ENCODE measurements at places on chromosomes 4 and X.

DNA sequence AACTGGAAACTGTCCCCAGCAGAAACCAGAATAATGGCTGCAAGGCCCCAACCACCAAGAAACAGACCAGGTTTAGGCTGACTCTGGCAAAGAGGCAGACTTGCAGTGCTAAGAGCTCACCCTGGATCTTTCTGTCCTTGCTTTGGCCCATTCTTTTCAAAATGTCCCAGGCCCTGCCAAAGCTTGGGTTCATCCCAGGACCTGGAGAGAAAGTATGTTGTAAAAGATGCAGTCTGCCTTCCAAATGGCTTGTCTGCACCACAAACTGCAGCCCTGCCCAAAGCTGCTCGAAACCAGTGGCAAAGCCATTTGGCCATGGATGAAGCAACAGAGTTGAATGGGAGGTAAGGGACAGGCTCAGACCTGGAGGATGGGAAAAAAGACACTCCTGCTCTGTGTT, 38.0 kb upstream of the LNX1 start:
- no peak for DNase-seq

DNA sequence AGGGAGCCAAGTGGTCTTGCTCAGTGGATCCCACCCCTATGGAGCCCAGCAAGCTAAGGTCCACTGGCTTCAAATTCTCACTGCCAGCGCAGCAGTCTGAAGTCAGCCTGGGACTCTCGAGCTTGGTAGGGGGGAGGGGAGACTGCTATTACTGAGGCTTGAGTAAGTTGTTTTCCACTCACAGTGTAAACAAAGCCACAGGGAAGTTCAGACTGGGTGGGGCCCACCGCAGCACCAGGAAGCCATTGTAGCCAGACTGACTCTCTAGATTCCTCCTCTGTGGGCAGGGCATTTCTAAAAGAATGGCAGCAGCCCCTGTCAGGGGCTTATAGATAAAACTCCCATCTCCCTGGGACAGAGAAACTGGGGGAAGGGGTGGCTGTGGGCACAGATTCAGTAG, 721.0 kb upstream of the NDST4 start:
- no peak for DNase-seq

- no peak for DNase-seq
These were observed 95.8 kb upstream of the EGFL6 start for GRCh38 chrX:13473442-13474163.

GRCh38 chr4:101294597-101294996, 52.7 kb downstream of the PPP3CA start:
- no peak for DNase-seq

- DNase-seq, result no peak
These were observed 4.2 kb downstream of the LETM1 start for GRCh38 chr4:1851575-1852410.

GRCh38 chr4:112075129-112075753, 70.0 kb upstream of the FAM241A start:
- no peak for DNase-seq

DNA sequence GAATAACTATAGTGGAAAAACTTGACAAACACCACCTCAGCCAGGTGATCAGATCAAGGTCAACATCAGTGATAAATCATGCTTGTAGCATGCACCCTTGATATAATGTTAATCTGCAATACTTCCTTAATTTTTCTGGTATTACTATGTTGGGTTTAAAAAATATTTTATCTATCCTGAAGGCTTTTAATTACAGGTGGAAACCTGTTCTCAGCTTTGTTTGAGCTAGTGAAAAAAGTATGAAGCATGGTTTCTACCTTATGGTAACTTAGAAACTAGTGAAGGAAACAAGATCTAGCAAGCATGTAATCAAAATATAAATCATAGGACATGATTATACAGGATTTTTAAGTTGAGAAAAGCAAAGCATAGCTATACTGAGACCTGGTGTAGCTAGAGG, 26.6 kb downstream of the MAOA start:
- DNase-seq, result no peak

DNA sequence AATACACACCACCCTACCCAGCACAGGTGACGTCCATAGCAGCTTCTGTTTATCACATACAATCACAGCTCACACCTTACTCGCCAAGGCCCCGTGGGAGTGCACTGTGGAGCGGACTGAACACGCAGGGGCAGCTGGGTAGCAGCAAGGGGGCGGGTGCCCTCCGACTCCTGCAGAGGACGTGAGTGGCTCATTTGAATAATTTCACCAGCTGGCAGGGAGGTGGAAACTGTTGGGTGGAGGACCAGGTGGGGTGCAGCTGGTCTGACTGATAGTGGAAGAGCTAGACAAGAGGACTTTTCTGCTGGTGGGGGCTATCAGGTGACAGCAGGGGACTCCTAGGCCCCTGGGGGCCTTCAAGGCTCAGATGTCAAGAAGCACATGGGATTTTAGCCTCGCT, 16.3 kb downstream of the MAN2B2 start:
- DNase-seq, result no peak

DNA sequence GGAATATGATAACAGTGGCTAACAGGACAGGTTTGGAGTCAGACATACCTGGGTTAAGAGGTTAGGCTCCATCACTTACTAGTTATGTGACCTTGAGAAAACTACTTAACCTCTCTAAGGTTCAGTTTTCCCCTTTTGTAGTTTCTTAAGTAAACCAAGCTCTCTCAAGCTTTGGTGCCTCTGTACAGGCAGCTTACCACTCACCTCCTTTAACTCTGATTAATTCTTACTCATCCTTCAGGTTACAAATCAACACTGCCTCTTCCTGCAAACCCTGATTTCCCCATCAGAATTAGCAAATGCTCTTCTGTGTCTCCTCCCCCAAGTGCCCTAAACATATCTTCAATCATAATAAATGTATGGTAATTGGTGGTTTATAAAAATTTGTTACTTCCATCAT, 3.5 kb upstream of the SERTM2 start:
- DNase-seq, result no peak

DNA sequence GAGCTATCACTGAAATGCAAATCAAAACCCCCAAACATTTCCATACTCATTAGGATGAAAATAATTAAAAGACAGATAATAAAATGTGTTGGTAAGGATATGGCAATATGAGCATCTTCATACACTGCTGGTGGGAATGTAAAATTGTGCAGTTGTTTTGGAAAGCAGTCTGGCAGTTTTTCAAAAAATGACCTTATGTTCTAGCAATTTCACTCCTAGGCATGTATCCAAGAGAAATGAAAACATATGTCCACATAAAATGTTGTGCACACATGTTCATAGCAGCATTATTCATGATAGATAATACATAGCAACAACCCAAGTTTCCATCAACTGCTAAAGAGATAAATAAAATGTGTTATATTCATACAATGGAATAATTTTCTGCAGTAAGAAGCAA, 14.8 kb upstream of the GPRASP2 start:
- DNase-seq, result no peak

DNA sequence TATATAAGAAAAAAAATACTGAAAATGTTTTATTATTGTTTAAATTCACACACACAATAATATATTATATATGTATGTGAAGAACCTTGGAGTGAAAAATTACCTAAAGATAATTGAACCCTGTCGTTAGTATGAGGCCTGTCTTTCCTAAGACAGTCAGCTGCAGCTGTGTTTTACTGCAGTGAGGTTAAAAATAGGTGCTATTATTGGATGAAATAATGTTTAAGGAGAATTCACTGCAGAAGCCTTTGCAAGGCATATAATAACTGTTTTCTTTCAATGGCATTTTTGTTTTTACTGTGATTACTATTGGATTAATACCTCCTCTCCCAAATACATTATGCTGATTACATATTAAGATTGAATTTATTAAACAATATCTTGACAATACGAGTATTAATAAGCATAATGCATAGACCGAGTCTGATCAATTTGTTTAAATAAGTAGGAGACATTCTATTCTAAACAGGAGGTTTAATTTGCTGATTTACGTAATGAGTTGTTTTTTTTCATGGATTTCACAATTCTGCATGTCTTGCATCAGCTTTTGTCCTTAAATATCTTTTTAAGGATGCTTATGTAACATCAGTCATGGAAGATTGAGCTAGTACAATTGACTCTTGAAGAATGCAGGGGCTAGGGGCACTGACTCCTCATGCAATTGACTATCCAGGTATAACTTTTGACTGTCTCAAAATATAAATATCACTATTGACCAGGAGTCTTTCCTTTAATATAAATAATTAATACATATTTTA, 1181.1 kb upstream of the PCDH7 start:
- no peak for DNase-seq

DNA sequence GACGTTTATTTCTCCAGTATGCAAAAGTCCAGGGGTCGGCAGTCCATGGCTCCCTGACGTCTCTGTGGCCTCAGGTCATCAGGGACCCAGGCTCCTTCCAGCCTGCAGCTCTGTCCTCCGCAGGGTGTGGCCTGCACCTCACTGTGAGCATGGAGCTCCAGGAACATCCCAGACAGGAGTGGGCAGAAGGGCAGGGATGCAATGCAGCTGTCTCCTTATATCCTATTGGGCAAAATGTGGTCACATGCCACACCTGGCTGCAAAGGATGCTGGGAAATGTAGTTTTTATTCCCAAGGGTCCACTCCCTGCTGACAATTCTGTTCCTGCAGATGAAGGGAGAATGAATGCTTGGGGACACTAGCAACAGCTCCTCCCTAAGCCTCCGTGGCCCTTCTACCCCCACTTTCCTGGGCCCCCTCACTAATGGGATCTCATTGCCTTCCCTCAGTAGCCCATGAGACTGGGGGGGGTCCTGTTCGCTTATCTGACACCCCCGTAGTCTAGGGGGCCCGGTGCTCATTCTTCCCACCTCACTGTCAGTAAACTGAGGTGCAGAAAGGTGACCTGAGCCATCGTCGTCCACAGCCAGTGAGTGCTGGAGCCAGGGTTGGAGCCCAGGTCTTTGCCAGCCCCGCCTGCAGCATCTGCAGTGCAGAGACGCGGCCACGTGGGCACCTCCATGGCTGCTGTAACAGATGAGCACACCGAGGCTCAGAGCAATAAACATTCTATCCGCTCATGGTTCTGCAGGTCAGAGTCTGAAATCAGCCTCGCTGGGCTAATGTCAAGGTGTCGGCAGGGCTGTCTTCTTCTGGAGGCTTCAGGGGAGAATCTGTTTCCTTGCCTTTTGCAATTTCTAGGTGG, 5.9 kb upstream of the GRPEL1 start:
- no peak for DNase-seq

DNA sequence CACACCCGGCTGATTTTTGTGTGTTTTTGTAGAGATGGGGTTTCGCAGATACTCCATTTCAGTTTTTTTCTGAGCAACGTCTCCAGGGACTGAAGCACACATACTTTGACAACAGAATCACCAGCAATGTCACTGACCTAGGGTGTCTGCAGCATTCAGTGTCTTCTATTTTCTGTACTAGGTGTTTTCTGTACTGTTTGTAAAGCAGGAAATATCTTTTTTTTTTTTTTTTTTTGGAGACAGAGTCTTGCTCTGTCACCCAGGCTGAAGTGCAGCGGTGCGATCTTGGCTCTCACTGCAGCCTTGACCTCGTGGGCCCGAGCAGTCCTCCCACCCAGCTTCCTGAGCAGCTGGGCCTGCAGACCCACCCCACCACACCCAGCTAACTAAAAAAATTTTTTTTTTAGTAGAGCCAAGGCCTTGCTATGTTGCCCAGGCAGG, 8.9 kb downstream of the ADD1 start:
- DNase-seq, result no peak

GRCh38 chr4:13386405-13387107, 97.6 kb downstream of the RAB28 start:
- DNase-seq, result no peak

GRCh38 chr4:148813289-148813688, 371.1 kb upstream of the NR3C2 start:
- no peak for DNase-seq

DNA sequence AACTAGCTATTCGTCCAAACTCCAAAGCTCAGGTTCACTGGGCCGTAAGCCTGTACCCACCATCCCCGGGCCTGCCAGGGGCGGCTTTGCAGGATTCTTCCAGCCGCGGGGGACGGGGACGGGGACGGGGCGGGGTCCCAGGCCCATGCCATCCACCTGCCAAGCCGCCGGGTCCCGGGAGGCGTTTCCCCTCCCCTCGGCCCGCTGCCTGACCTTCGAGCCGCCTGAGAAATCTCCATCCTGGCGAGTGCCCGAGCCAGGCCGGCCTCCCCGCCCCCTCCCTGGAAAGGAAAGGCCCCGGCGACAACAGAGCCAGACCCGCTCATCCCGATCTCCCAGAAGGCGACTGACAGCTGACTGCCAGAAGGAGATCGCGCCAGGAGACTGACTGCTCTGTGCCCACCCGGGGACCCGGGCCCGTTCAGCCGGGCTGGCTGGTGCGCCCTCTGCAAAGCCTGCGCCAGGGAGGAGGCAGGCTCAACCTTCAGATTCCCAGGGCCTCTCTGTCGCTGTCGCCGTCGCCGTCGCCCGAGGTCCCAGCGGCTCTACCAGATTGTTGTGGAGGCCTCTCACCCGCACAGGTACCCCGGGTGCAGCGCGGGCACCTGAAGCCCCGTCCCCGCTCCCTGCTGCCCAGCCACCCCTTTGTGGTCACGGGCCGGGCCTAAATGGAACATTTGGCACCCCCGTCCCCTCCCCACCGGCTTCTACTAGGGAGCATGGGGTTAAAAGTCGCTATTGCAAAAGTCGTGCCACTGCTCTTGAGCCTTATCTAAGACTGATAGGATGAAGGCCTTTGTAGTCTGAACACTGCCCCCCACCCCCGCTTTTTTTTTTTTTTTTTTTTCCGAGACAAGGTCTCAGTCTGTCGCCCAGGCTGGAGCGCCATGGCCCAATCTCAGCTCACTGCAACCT, at the start of gene RGN:
TSS of gene RGN (plus strand) at position 315 of the 915 bp plus-strand sequence. CDS start 2,702 bp downstream, outside the sequence.
- no peak for DNase-seq

- no peak for DNase-seq
These were observed 8.9 kb downstream of the CFAP99 start for GRCh38 chr4:2427383-2428334.

DNA sequence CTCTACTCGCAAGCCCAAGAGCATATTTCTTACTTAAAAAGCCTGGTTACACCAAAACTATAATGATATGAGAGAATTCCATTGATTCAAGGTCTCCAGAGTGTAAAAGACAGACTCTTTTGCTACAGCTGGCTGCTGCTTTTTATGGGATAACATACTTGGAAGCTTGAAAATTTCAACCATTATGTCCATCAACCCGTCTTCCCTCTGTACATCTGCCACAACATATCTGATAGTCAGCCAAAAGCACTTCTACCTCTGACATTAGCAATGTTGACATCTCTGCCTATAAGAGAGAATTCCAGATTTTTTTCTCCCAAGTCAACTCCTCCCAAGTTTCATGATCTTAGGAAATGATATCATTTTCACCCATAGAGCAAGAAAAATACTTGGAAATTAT, 54.4 kb upstream of the IQCM start:
- DNase-seq, result no peak

- no peak for DNase-seq
These were observed 192.5 kb downstream of the MAML3 start for GRCh38 chr4:139961344-139961946.

GRCh38 chr4:174592256-174592984, 70.1 kb upstream of the HPGD start:
- DNase-seq, result no peak

GRCh38 chr4:56307423-56307822, 79.9 kb downstream of the AASDH start:
- no peak for DNase-seq

DNA sequence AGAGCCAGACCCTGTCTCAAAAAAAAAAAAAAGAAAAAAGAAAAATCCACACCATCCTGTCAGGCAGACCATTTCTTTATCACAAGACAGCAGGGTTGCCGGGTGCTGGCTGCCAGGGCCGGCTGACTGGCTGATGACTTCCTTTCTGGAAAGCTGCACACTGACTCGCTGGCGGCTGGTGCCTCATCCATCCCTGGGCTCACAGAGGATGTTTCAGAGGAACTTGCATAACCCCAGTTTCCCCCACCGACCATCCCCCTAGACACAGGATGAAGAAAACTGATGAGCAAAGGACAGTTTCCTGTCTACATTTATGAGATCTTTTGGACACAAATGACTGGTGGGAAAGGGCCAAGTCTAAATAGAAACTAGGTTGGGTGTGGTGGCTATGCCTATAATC, 14.1 kb downstream of the HPSE start:
- DNase-seq, result no peak
